ENCODE measurements at places on chromosomes 6 and 20.

DNA sequence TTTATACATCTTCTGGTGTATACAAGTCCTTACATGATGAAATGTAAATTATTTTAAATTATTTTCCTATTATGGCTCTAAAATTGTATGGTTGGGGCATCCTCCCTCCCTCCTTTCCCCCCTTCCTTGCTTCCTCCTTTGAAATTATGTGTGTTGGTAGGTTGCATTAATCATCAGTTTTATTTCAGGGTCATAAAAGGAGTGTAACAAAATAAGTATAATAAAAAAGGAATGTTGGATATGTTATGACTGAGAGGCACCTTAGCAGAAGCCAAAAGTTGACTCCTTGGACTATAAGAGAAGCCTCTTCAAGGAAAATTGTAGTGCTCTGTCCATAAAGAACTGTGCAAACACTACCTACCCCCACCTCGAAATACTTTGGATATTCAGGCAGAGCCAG, 46.6 kb upstream of the PTPRK start:
- no peak for DNase-seq

GRCh38 chr6:34484899-34485298, 19.0 kb downstream of the PACSIN1 start:
- peak; percentile 50 for DNase-seq

DNA sequence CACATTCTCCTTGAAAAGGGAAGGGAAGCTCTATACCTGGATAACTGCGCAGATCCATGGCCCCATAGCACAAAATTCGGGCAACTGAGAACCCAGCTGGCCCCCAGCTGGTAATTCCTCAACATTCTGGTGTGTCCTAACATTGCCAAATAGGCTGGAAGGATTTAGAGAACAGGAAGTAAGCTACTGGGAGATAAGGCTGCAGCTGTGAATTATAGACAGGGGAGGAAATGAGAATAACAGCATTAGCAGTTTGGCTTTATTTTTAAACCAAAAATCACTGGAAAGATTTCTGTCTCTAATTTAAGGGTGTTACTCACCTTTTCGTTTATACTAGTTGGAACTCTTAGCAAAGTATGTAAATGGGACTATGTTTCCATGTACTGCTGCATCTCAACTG, 97.2 kb downstream of the TULP4 start:
- DNase-seq: no peak

DNA sequence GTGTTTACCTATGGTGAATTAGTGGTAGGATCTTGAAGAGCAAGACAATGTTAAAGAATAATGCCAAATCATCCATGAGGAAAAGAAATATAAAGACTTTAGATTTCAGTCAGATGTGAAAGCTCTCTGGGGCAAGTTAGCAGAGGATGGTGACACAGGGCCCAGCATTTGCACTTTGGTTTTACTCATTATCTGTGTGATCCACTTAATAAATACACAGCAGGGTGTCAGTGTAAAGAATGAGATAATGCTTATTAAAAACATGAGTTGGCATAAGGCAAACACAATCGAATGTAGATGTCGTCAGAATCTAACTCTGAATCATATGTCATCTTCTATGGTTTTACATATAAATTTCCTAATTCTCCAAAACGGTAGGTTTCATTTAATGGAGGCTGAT, 130.4 kb upstream of the PREP start:
- no peak for DNase-seq

GRCh38 chr6:28104392-28105244, 19.8 kb upstream of the ZSCAN16 start:
- DNase-seq: peak; percentile 71

GRCh38 chr6:116175344-116175743, 49.4 kb upstream of the COL10A1 start:
- no peak for DNase-seq

DNA sequence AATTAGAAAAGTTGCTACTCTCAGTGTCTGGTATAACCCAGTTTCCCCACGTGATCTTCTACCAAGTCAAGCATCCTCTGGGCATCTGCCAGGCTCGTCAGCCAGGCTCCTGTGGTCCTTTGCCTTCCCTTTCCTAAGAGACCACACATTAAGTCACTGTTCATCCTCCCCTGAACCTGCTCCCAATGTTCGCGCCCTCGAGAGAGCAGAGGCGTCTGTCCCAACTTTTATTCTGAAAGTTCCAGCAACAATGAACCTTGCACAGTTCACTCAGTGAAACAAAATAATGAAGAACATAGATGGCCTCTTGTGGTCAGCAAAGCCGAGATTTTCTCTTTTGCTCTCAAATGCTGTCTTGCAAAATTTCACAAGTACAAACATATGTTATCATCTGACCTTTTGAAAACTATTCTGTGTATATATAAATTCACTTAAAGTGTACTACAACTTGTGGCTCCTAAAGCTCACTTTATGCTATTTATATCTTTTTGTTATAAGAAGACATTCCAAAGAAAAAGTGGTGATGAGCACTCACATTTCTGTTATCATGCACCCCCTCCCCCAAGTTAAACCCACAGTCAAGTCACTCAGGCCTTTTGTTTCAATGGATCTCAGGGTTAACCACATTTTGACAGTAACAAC, 39.2 kb upstream of the NHSL1 start:
- no peak for DNase-seq

GRCh38 chr20:63890201-63890576, 4.7 kb upstream of the DNAJC5 start:
- no peak for DNase-seq

DNA sequence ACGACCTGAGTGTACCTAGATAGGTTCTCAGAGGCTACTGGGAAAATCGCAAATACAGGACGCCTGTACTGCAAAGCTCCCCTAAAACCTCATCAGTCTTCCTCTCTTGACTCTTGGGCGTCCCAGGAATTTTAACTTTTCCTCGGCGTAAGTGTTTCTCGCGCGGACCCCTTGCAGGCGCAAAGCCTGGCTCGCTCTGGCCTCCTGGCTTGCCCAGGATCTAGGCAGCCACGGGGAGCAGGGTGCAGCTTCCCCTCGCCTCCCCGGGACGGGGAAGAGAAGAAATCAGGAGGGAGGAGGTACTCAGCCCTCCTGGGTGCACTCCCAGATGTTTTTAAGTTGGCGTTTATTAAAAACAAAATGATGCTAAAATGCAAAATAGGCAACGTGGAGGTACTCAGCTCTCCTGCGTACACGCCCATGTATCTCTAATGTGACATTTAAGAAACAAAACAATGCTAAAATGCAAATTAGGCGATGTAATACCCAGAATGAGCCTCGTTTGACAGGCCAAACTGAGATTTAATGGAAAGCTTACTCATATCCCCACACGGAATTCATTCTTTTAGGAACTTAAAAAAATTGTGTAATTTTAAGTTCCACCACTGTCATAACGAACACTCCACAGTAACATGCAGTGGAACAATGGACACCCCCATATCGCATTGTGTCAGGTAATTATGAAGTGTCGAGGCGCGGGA, 1.6 kb upstream of the SOBP start:
- no peak for DNase-seq

DNA sequence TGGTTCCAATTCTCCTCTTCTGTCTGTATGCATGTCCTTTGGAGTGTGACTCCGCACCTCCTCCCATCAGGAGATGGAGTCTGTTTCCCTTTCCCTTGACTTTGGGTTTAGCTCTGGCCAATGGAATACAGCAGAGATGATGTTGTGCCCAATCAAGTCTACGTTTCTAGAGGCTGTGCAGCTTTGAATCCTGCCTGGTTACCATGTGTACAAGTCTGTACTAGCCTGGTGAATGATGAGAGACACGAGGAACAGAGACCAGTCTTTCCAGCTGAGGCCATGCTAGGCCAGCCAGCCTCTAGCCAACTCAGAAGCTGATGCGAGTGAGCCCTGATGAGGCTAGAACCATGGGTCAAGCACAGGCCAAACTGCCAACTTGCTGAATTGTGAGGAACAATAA, 83.2 kb downstream of the LAMP5 start:
- no peak for DNase-seq

- DNase-seq: no peak
These were observed 387.8 kb downstream of the ZFAND3 start for GRCh38 chr6:38207375-38207774.

DNA sequence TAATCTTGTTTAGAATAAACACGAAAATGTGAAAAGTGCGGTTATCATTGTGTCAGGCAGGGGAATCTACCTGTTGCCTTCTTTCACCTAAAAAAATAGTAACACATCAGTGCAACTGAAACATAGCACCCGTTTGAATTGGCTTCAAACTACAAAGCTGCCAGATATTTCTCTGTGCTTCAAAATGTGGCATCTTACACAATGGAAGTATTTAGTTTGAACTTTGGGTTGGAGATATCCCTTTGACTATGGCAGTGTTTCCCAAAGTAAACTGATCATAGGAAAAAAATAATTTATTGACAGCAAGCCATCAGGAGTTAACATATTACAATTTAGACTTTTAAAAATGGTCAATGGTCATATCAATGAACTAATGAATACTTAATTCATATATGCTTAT, 3.6 kb downstream of the PPP1R3G start:
- DNase-seq: no peak

DNA sequence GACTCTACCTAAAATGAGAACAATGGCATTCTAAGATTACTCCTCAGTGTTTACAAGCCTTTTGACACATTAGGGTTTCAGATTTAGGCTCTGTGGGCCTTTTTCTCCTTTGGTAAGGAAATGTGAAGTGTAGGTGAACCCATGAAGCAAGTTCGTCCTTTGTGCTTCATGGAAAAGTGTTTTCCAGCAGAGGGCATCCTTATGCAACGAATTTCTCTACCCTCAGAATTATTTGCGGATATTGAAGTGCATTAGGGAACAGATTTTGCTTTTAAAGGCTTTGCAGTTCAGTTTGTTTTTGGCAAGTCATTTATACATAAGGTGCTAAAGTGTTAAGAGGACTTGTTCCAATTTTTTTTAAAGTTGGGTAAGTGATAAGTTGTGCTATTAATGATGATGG, 55.7 kb upstream of the FERMT1 start:
- no peak for DNase-seq

GRCh38 chr20:56428410-56428809, 16.4 kb downstream of the CASS4 start:
- no peak for DNase-seq

DNA sequence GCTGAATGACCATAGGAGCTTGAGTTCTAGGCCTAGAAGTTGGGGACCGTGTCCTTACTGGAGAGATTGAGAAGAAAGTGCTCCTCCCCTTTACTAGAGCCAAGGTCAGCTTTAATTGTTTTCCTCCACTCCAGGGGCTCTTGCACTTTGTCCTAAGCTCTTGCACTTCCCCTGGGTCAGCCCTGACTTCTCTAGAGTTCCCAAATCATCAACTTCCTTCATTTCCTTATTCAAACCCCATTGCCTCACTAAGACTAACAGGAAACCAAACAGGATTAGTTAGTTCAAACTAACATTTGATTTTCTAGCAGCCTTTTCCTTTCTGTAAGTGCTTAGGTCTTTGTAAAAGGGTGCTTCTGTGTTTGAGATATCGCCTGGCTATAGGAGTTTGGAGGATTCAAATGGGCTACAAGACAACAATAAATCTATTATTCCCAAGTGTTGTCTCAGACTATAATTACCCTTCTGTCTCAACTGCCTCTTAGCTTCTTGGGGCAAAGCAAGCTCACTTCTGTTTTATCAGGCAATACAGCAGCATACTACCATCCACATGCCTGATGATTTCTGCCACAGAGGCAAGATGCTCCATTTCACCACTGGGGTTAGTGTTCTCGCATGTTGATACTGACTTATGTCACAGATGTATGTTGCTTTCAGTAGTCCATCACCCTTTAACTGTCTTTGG, 12.8 kb upstream of the DTNBP1 start:
- DNase-seq: no peak

GRCh38 chr6:166245148-166245547, 63.0 kb downstream of the PRR18 start:
- DNase-seq: no peak

DNA sequence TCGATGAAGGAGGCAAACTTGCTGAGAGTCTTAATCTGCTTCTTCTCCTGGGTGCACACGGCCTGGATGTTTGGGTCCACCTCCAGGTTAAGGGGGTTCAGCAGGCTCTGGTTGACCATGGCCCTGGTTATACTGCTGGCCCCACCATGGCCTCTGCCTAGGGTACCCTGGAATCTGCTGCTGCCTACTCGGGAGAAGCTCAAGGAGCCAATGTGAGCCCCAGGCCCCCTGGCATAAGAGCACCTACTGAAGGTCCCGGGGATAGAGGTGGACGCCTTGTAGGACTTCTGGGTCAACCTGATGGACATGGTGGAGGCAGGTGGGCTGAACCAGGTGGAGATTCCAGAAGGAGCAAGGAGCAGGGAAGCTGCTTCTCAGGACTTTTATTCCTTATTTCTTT, 17.9 kb upstream of the FKBP1C start:
- DNase-seq: no peak

- no peak for DNase-seq
These were observed 75.9 kb downstream of the EDN3 start for GRCh38 chr20:59376109-59376841.

- DNase-seq: no peak
These were observed 394.4 kb downstream of the DOK5 start for GRCh38 chr20:54869765-54870164.

GRCh38 chr6:114051031-114051430, 80.1 kb upstream of the HDAC2 start:
- no peak for DNase-seq

GRCh38 chr6:2962636-2963035, 8.7 kb downstream of the SERPINB6 start:
- no peak for DNase-seq

DNA sequence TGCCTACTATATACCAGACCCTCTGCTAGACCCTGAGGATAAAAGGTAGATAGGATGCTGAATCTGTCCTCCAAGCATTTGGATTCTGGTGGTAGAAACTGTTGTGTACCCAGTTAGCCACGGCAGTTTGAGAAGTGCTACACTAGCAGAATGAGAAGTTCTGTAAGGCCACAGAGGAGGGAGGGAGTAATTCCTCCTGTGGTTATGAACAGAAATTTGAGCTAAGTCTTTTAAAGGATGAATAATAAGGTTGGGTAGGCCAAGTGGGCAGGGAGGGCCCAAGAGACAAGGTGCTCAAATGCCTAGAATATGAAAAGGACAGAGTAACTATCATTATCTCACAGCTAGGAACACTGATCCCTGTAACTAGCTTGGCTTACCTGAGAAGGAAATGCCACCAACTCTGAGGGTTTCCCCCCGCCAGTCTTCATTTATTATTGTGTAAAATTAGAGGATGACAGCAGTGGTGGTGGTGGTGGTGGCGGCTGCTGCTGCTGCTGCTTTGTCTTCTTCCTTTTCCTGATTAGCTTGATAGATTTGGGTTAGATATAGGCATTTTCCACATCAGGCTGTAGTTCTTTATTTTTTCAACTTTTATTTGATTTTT, 243.3 kb downstream of the PRL start:
- DNase-seq: no peak

- no peak for DNase-seq
These were observed 25.8 kb upstream of the CCN6 start for GRCh38 chr6:112027942-112028674.

DNA sequence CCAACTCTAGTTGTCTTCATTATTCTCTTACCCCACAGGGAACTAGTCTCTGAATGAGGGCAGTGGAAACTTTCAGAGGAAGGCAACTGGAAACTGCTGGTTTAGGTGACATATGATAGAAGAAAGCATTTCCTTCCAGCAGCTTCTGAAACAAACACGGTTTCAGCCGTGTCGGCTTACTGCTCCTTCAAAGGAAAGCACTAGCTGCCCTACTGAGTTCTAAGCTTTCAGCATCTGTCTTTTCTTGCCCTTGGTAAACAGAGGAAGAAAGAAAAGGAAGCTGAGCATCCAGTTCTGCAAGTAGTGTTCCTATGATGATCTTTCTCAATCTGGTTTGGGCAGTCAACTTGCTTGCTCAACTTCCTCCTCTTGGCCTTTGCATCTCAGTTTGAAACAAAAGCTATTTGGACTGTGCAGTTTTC, 117.5 kb upstream of the CEP85L start:
- no peak for DNase-seq

- no peak for DNase-seq
These were observed 63.1 kb upstream of the KLHL31 start for GRCh38 chr6:53728570-53729194.
